ENCODE measurements at places on chromosomes 13 and 19. TPM values are rescaled to one million over a fixed set of nuclear protein-coding genes. Genes with fewer than 3 reads are reported as not detected.

Gene RFPL4AL1
- not detected for total RNA-seq

Gene LACC1
- 3.1 TPM for total RNA-seq

Gene TPRX1
- total RNA-seq, result not detected

Gene KRTDAP
- total RNA-seq, result not detected

Gene BRME1
- 1.7 TPM for total RNA-seq

Gene ZNF90
- total RNA-seq, result 4.0 TPM

Gene MTUS2
- 1.9 TPM for total RNA-seq

Gene PEAK3
- not detected for total RNA-seq

Gene CYP4F8
- not detected for total RNA-seq

Gene ZNF536
- not detected for total RNA-seq

Gene WDR88
- total RNA-seq, result not detected

Gene CEACAM16
- not detected for total RNA-seq

Gene SHANK1
- total RNA-seq, result not detected

Gene OVOL3
- total RNA-seq, result not detected

Gene MUC16
- total RNA-seq, result not detected

Gene EFNA2
- total RNA-seq, result not detected

Gene ANGPTL8
- total RNA-seq, result not detected

Gene ZNF548
- total RNA-seq, result 58.9 TPM

Gene LMTK3
- total RNA-seq, result 18.4 TPM

Gene SIGLECL1
- total RNA-seq, result not detected

Gene PTPRH
- total RNA-seq, result not detected

Gene CEACAM20
- not detected for total RNA-seq

Gene PRTN3
- total RNA-seq, result not detected

Gene NCCRP1
- not detected for total RNA-seq

Gene OR10H1
- 0.07 TPM for total RNA-seq

Gene ZNF667
- 0.26 TPM for total RNA-seq

Gene SYCN
- total RNA-seq, result not detected

Gene DNM2
- 267 TPM for total RNA-seq

Gene KCTD12
- total RNA-seq, result 3.8 TPM

Gene CPAMD8
- 3.3 TPM for total RNA-seq

Gene PSG11
- total RNA-seq, result 0.37 TPM

Gene CGB3
- total RNA-seq, result not detected

All from T-helper 17 cell (primary cell).